Suprapubic skin (tissue), 4 donors: ENCODE measurements at places on chromosomes 1 and 21. TPM values are rescaled to one million over a fixed set of nuclear protein-coding genes. Genes with fewer than 3 reads are reported as not detected.

NHLH1 gene
- total RNA-seq = 0.39 TPM

PDPN gene
- 35.5 TPM for total RNA-seq

DCST1 gene
- 8.2 TPM for total RNA-seq

TRAF3IP3 gene
- 3.1 TPM for total RNA-seq

GJA5 gene
- 4.8 TPM for total RNA-seq

GRCh38 chr1:14925336-14926136 is 228.0 kb upstream of the TMEM51 start:
- DNase-seq = no peak

DNA sequence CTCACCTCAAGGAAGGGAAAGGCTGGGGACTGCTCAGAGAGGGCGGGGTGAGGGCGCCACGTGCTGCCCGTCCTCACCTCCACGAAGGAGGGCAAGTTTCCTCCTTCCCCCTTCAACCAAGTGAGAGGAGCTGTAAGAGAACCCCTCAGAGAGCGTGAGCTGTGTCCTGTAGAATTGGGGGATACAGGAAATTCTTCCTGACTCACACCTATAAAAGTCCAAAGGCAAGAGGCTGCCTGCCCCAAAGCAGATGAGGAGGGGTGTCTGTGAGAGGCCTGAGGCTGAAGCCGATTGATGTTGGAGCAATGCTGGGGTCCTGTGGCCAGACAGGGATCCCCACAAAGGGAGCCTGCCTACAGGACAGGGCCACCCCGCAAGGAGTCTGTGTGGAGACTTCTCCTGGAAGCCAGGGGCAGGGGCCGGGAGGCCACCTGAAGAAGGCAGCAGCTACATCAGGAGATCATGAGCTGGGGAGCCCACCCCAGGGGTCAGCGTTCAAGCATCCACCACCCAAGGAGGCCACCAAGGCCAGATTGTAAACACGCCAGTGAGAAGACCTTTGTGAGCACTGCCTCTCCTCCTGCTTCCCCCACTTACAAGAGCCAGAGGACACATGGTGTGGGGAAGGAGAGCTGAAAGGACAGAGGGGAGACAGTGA is 27.7 kb downstream of the S100A6 start:
- DNase-seq = peak; percentile 58

GRCh38 chr1:218525031-218525430 is 179.9 kb downstream of the TGFB2 start:
- no peak for DNase-seq

DNA sequence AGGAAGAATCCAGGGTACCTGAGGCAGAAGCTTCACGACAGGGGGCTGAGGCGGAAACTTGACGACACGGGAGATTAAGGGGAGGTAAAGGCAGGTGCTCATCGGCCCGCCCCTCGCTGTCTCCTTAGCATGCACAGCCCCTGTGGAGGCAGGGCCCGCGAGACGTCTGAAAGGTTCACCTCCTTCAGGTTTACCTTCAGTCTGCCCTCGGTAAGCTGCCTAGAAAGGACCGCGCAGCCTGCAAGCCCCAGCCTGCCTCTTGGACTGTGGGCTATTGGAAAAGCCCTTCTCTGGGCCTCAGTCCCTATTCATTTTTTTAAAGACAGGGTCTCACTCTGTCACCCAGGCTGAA is 28.5 kb downstream of the KNCN start:
- no peak for DNase-seq

- DNase-seq = no peak
Measured at GRCh38 chr1:25694167-25695007, 77.8 kb downstream of the MAN1C1 start.

- DNase-seq = no peak
Measured at GRCh38 chr1:31112266-31112935, 46.9 kb upstream of the PUM1 start.

GRCh38 chr1:17773591-17774326 is 18.6 kb downstream of the ACTL8 start:
- DNase-seq = no peak

DNA sequence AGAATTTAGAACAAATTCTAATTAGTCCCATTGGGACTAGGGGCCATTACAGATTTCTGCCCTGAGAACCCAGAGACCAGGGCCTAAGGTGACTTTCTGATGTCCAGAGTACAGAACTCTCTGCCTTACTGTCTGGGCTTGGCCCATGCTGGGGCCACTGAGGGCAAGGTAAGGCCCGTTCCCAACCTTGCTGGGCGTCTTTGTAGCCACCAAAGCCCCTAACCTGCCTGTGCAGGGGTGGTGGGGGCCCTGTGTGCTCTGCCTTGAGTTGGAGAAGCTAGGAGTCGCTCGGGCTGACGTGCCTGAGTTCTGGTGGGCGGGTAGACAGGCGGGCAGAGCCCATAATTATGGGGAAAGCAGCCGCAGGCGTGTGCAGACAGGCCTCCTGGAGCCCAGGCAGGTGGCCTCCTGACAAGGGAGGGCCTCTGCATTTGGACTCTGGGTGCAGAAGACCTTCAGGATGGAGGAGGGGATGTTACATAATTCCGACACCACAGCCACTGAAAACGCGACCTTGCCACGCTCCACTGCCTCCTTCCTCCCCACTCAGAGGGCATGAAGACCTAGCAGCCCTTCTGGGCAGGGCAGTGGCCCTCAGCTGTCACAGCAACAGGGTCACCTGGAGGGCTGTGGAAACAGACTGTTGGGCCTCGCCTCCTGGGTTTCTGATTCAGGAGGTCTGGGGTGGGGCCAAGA is 239.9 kb upstream of the TMEM51 start:
- DNase-seq = no peak

GRCh38 chr21:39715804-39716397 is 29.1 kb upstream of the IGSF5 start:
- DNase-seq = no peak

DNA sequence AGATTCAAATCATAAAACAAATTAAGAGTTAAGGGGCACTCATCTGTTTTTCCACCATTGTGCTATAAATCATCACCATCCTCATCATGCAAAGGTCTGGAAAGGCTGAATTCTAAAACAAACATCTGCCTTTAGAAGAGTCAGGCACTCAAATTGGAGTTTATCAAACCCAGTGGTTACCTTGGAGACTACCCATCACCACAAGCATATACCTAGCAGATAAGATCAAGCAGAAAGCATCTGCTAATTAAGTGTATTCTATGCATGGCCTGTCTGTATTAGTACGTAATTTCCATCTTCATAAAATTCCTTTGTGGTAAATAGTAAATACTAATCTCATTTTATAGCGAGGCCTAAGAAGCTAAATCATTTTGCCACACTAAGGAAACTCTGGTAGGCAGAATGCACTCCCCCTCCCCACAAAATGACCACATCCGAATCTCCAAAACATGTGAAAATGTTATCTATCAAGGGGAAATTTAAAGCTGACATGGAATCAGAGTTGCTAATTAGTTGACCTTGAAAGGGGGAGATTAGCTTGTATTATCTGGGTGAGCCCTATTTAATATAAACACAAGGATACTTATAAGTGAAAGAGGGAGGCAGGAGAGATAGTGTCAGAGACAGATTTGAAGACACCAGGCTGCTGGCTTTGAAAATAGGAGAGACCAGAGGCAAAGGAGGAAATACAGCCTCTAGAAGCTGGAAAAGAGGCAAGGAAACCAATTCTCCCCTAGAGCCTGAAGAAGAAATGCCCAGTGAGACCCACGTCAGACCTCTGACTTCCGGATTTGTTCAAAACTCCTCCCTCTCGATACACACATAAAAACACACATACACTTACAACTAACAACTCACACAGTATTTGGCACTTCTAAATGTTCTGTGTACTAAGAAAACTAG is 23.2 kb downstream of the ARID4B start:
- DNase-seq = no peak

GRCh38 chr1:98288494-98288893 is 367.7 kb upstream of the DPYD start:
- DNase-seq = no peak

DNA sequence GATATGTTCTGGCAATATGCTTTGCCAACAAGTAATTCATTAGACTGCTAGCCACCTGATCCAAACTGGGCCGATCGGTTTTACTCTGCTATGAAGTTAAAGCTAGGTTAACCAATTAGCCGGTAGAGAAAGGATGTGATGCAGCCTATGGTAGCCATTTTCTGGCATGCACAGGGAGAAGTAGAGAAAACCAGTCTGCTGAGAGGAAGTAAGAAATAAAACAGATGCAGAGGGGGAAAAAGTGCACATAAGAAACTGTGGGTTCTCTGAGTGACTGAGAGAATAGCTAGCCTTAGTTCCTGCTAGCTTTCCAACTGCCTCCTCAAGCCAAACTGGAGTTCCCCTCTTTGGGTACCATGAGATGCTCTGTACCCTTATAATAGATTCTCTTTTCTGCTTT is 52.8 kb downstream of the ARID4B start:
- no peak for DNase-seq

GRCh38 chr1:40788561-40789341 is 5.2 kb downstream of the KCNQ4 start:
- DNase-seq = no peak

- DNase-seq = peak; percentile 78
Measured at GRCh38 chr1:155175281-155175926, 1.8 kb downstream of the TRIM46 start.

DNA sequence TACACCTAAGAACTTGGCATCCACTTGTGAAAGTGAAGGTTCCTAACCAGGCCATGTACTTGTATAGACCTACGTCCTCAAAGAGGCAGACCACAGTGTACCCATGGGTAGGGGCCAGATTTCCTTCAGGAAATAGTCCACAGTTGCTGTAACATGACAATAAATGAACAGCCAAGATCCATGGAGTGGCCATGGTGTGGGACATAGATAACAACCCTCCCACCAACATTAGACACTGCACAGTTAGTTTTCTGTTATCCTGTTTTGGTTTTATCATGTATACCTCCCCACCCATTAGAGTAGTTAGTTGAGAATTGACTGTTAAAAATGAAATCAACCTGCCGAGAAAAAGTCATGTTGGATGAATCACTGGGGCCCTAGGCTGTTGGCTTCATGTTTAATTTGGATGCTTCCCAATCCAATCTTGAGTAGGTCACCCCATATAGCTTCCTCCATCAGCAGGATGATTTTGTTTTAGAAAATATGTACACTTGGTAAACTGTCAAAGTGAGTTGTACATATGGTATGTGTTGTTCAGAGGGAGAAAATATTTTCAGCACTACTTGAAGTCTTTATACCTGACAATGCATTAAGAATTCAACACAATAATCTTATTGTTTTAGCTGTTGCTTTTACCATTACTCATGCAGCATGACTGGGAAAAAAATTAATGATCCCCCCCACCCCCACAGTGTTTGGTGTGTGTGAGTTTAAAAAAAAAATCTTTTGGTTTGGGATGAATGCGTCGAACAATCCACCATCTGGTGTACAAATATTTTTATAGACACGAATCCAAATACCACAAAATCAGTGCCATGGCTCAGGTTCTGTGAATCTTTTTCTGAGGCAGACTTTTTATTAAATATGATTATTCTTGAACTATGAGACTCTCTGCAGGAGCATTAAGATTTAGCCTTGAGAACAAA is 88.3 kb upstream of the ARHGAP29 start:
- no peak for DNase-seq

- DNase-seq = no peak
Measured at GRCh38 chr1:108871050-108871724, 5.6 kb upstream of the GPSM2 start.

DNA sequence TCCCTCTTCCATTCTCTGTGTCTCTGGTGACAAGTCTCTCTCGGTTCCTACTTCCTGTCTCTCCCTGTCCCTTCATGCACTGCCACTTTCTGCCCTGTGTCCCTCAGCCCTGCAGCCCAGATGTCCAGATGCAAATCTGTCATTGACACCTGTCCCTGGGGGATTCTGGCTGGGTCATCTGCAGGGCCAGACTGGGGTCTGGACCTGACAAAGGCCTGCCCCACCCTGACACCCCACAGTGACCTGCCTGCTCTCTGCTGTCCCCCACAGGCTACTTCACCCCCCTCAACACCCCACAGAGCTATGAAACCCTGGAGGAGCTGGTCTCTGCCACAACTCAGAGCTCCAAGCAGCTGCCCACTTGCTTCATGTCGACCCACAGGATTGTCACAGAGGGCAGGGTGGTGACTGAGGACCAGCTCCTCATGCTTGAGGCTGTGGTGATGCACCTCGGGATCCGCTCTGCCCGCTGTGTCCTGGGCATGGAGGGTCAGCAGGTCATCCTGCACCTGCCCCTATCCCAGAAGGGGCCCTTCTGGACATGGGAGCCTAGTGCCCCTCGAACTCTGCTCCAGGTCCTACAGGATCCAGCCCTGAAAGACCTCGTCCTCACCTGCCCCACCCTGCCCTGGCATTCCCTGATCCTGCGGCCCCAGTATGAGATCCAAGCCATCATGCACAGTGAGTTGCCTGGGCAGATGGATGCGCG is 7.2 kb downstream of the THEMIS2 start:
- DNase-seq = no peak

DNA sequence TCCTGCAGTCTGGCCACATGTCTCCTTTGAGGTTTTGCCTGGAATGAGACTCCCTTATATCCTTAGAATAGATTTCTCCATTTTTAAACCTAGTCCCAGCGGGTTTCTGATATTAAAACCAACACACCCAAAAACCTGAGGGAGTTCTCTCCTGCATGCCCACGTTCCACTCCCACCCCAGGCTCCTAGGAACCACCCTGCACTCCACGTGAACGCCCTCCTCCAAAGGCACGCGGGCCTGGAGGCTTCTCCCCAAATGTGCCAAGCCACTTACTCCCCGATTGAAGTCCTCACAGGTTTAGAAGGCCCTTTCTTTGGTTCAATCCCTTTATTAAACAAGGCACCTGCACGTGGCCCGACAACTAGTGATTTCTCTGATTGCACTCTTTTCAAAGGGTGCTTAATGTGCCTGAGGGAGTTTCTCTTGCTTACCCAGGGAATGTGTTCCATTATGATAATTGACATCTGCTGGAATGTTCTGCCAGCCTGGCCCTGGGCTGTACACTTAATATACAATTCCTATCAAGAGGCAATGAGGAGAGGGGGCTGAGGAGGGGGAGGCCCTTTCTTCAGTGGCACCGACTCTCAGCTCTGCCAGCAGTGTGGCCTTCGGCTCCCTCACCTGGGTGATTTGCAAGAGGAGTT is 104.3 kb upstream of the ADAR start:
- DNase-seq = no peak

DNA sequence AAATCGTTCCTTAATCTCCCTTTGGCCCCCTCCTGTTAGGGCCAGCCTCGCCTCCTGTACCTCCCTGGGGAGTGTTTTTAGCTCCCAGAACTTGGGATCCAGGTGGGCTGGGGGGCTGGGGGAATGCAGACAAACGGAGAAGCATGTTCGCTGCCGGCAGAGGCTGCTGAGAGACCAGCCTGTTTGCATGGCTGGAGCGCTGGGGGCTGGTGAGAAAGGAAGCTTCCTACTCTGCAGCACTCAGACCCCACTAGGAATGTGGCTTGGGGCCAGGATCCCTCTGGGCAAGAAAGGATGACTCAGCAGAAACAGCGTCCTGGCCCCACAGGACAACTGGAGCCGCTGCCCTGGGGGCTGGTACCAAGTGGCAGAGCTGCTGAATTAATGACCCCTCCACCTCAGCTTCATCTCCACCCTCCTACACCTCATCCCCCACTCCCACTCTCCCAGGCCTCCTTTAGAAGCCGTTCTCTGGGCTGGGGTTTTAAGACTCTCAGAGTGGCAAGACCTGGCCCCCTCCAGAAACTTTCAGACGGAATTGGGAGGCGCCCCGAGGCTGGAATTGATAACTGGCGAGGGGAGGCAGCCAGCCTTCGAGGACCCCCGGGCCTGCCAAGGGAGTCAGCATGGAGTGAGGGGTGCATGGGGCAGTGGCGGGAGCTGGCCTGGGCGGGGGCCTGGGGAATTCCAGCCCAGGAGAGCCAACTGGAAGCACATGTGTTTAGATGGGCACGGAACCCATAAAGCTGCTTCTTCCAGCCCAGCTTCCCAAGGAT is 28.5 kb upstream of the EPS8L3 start:
- DNase-seq = peak; percentile 68
